ENCODE measurements at places on chromosomes 3 and 15. TPM values are rescaled to one million over a fixed set of nuclear protein-coding genes. Genes with fewer than 3 reads are reported as not detected.

The SLC4A7 gene
- 13.9 TPM for total RNA-seq

The GPR62 gene
- 0.16 TPM for total RNA-seq

The FOXL2 gene
- total RNA-seq = 0.38 TPM

The TRAT1 gene
- 0.15 TPM for total RNA-seq

The LRRC3B gene
- total RNA-seq = 0.54 TPM

DNA sequence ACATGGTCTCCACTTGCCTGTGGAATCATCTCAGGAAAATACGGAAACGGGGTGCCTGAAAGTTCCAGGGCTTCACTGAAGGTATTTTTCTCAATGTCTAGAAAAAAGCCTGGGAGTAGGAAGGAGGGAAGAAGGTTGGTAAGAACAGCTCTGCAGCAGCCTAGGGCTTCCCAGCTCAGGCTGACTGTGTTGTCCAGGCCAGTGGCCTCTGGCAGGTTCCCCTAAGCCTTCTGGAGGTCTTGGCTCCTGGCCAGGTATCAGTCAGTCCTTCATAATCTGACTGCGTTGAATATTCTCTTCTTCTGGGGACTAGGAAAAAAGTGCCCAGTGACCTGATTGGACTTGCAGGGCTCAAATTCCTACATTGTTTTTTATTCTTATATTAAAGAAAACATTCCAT lies 38.6 kb downstream of the SSR3 start:
- H3K27ac ChIP-seq = no peak overlapping the region
- DNase-seq = peak; percentile 17
- H3K4me1 ChIP-seq = no peaks in the 10 kb centered on the region
- no peaks in the 10 kb centered on the region for H3K36me3 ChIP-seq
- no peak overlapping the region for H3K4me3 ChIP-seq

- no peaks in the 10 kb centered on the region for H3K27me3 ChIP-seq
- H3K4me3 ChIP-seq = no peak overlapping the region
- no peak for DNase-seq
- H3K4me1 ChIP-seq = no peaks in the 10 kb centered on the region
- H3K27ac ChIP-seq = no peak overlapping the region
These were observed 76.1 kb downstream of the FRMD4B start for GRCh38 chr3:69309814-69310213.

GRCh38 chr3:62277986-62278385 lies 95.4 kb downstream of the FEZF2 start:
- H3K4me1 ChIP-seq = no peaks in the 10 kb centered on the region
- H3K36me3 ChIP-seq = peaks cover 93% of the 10 kb centered on the region
- DNase-seq = no peak

DNA sequence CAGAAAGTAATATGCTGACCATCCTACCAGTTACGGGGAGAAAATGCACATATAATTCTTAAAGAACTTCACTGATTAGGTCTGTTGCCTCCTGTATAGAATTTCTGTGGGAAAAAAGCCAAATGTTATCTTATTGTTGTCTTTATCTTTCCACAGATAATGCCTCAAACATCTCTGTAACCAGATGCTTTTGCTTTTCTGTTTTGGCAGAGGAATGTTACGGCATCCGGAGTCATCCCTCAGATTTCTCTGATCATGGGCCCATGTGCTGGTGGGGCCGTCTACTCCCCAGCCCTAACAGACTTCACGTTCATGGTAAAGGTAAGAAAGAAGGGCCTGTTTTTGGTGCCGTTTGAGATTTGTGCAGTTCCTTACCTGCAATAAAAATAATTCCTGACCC lies 33.5 kb downstream of the PCCB start:
- H3K27ac ChIP-seq = no peak overlapping the region
- no peaks in the 10 kb centered on the region for H3K36me3 ChIP-seq
- H3K4me3 ChIP-seq = no peak overlapping the region
- no peak for DNase-seq
- H3K27me3 ChIP-seq = no peaks in the 10 kb centered on the region

DNA sequence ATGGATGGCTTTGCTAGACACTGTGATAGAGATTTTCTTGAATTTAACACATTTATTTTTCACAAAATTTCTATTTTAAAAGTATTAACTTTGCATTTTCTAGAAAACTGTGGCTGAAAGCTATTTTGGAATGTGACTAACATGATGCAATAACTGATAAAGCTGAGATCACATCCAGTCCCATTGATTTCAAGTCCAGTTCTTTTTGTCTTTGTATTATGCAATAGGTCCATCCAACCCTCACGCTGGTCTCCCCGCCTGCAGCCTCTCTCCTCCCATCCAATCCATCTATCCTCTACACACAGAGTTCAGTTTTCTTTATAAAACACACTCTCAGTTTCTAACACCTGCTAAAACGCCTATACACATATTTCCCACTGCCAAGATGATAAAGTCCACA lies 178.8 kb downstream of the CNTN3 start:
- no peaks in the 10 kb centered on the region for H3K36me3 ChIP-seq
- no peak overlapping the region for H3K4me3 ChIP-seq
- no peaks in the 10 kb centered on the region for H3K27me3 ChIP-seq
- H3K27ac ChIP-seq = no peak overlapping the region
- H3K4me1 ChIP-seq = no peaks in the 10 kb centered on the region

DNA sequence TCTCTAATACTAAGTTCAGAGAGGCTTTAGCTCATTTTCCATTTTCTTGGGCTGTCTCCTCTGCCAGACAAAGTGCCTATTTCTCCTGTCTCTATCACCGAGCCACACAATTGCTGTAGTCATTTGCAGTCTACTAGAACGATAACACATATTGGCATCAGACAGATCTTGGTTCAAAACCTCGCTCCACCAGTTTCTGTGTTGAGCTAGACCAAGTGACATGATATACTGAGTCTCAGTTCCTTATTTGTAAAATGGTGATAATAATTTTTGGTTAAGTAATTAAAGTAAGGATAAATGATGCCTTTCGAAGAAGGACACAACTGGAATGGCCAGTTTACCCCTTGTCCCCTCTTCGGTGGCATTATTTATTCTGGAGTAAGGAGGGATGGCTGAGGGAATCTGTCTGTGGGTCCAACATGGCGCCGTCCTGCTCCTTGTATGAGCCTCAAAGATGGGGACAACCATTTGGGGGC lies 398 bp upstream of the RAB7A start:
- peak overlapping the region; percentile 98 for H3K4me3 ChIP-seq
- no peak for DNase-seq
- H3K27me3 ChIP-seq = no peaks in the 10 kb centered on the region
- peak overlapping the region; percentile 100 for H3K27ac ChIP-seq
- no peaks in the 10 kb centered on the region for H3K36me3 ChIP-seq

- peaks cover 76% of the 10 kb centered on the region for H3K4me1 ChIP-seq
- H3K27ac ChIP-seq = no peak overlapping the region
- DNase-seq = no peak
- no peaks in the 10 kb centered on the region for H3K27me3 ChIP-seq
- no peak overlapping the region for H3K4me3 ChIP-seq
- H3K36me3 ChIP-seq = no peaks in the 10 kb centered on the region
These were observed 89.6 kb downstream of the TBL1XR1 start for GRCh38 chr3:177107461-177108239.

DNA sequence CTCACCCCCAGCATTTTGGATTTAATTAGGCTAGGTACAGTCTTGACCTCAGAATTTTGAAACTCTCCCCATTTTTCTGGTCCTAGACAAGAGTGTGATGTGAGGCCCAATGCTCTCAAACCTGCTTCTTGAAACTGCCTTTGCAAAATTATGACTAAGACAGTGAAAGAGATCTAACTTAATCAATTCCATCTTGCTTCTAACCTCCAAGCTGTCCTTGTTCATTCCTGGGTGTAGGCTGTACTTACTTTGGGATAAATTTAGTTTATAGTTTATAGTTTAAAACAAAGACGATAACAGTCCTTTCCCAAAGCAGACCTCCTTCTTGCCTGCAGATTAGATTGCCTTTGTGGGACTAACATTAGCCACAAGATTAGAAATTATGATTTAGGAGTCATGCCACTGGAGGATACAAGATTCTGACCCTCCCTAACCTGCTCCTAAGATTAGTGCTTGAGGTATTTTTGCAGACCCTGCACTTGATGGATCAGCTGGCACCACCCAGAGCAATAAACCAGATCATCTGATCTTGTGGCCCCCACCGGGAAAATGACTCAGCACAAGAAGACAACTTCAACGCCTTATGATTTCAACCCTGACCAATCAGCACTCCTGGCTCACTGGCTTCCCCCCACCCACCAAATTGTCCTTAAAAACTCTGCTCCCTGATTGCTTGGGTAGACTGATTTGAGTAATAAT lies 59.6 kb downstream of the CD200R1L start:
- no peak overlapping the region for H3K27ac ChIP-seq
- no peaks in the 10 kb centered on the region for H3K4me1 ChIP-seq
- DNase-seq = no peak
- H3K27me3 ChIP-seq = no peaks in the 10 kb centered on the region
- no peak overlapping the region for H3K4me3 ChIP-seq

DNA sequence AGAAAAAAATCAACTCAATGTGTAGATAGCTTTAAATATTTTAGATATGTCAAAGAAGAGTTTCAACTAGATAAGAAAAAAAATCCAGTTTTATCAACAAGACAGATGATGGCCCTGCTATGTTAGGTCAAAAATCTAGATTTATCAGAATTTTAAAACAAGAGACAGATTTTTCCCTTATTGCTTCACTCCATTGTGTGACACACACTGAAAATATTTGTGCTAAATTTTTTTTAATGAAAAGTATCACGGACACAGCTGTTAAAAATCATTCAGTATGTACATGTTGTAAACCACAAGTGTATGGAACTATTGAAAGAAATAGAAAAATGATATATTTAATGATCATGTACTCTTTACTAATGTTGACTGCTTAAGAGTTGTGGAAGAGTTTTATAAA lies 43.6 kb downstream of the FOXB1 start:
- no peak for DNase-seq
- no peaks in the 10 kb centered on the region for H3K36me3 ChIP-seq
- no peaks in the 10 kb centered on the region for H3K4me1 ChIP-seq
- no peak overlapping the region for H3K27ac ChIP-seq
- H3K4me3 ChIP-seq = no peak overlapping the region
- peaks cover 8% of the 10 kb centered on the region for H3K27me3 ChIP-seq

DNA sequence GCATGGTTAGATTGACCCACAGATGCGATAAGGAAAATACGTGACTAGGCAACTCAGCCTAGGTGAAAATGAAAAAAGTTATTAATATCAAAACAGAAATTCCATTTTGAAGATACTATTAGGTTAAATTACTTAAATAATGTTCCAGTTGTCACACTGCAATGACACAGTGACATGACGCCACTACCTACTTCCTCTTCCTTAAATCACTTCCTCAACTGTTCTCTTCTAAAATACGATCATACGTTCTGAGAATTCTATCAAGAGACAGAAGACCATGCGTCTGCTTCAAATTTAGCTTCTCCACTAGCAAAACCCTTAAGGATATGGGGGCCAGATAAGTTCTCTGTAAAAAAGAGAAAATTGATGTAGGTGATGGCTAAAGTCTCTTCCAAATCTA lies 18.2 kb downstream of the CMTM6 start:
- H3K36me3 ChIP-seq = no peaks in the 10 kb centered on the region
- H3K27me3 ChIP-seq = no peaks in the 10 kb centered on the region
- no peak for DNase-seq
- no peak overlapping the region for H3K27ac ChIP-seq
- H3K4me3 ChIP-seq = no peak overlapping the region
- no peaks in the 10 kb centered on the region for H3K4me1 ChIP-seq

DNA sequence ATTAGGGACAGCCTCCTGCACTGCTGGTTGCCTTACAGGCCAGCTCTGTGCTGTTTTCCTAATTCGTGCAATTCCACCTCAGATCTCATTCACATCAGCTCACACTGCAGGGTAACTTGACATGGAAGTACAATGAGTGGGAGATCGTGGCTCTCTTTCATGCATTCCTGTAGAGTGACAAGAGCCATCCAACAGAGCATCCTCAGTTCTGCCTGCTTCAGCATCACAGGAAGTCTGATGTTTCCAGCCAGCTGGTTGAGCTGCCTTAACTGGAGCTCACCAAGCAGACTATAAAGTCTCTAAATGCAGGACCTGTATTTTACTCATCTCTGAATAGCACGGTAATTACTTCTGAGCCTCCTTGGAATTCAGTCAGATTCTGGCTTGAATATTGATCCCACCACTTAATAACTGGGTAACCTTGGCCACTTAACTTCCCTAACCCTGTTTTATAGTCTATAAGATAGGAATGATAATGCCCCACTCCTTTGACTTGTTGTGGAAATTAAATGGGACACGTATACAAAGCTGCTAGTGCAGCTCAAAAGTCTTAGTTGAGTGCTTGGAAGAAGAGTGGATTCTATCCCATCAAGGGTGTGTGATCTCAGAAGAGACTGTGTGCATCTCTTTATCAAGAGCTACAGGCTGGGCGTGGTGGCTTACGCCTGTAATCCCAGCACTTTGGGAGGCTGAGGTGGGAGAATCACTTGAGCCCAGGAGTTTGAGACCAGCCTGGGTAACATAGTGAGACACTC lies 1.4 kb upstream of the DIS3L start:
- no peaks in the 10 kb centered on the region for H3K36me3 ChIP-seq
- H3K27me3 ChIP-seq = no peaks in the 10 kb centered on the region
